ENCODE measurements at places on chromosomes 5 and 9.

- no peak for DNase-seq
Measured at GRCh38 chr5:54769072-54769471, 216.3 kb downstream of the ESM1 start.

GRCh38 chr5:32709750-32710549, 1.2 kb upstream of the NPR3 start:
- DNase-seq: peak; percentile 37

DNA sequence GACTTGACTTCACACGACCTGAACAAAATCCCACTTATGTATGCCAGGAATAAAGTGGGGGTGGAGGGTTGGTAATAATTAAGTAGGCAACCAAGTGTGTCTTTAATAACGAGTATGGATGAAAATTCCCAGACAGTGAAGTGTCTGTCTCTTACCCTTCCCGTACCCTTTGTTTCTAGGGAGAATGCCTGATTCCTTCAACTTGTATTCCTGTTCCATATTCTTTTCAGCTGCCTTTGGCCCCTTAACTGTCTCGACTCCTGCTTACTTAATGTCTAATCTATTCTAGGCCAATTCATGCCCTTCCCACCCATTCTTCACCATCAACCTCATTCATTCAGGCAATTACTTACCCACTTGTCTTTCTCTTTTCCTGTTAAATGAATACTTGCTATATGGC, 380.5 kb downstream of the RAB3C start:
- no peak for DNase-seq

DNA sequence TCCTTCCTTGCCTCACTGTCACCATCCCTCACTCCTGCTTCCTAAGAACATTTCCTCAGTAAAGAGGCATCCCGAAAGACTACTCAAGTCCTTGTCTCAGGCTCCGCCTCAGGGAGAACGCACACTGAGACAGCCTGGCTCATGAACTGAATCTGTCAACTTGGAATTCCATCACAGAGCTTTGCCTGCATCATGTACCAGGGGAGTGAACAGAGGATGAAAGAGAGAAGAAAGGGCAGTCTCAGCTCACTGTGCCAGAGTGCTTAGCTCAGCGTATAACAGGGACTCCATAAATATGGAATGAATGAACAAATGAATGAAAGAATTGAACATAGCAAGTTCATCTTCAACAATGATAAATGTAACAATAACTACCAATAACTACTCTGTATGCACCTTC, 68.7 kb upstream of the SLC1A3 start:
- DNase-seq: no peak

- no peak for DNase-seq
Measured at GRCh38 chr5:6431214-6432195, 17.2 kb upstream of the UBE2QL1 start.

GRCh38 chr9:2180154-2180553, 165.0 kb downstream of the SMARCA2 start:
- no peak for DNase-seq

GRCh38 chr5:165630261-165630778, 2124.9 kb downstream of the MAT2B start:
- peak; percentile 81 for DNase-seq

DNA sequence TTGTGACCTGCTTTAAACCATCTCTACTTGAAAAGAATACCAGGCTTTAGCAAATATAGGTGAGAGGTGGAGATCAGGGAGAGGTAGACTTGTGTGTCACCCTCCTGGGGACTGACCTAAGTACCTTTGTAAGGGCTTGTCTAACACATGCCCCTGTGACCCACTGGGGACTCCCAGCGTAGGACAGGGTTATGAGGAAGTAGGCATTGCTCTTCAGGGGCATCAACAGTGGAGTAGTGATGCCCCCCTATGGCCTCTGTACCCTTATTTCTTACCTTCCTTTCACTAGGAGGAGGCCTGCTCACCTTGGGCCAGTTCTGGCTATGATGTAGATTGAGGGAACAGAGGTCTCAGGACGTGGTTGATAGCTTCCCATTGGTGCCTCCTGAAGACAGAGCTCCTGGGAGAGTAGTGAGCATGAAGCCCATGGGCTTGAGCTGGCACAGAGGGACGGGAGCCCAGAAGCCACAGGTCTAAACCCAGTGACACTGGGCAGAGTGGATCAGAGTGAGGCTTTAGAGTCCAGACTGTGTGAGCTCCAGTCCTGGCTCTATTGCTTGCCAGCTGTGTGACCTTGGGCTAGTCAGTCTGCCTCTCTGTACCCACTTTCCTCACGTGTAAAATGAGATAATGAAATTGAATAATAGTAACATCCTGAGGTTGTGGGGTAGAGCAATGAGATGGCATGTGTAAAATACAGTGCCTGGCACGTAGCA, 191.7 kb downstream of the AOPEP start:
- DNase-seq: no peak

DNA sequence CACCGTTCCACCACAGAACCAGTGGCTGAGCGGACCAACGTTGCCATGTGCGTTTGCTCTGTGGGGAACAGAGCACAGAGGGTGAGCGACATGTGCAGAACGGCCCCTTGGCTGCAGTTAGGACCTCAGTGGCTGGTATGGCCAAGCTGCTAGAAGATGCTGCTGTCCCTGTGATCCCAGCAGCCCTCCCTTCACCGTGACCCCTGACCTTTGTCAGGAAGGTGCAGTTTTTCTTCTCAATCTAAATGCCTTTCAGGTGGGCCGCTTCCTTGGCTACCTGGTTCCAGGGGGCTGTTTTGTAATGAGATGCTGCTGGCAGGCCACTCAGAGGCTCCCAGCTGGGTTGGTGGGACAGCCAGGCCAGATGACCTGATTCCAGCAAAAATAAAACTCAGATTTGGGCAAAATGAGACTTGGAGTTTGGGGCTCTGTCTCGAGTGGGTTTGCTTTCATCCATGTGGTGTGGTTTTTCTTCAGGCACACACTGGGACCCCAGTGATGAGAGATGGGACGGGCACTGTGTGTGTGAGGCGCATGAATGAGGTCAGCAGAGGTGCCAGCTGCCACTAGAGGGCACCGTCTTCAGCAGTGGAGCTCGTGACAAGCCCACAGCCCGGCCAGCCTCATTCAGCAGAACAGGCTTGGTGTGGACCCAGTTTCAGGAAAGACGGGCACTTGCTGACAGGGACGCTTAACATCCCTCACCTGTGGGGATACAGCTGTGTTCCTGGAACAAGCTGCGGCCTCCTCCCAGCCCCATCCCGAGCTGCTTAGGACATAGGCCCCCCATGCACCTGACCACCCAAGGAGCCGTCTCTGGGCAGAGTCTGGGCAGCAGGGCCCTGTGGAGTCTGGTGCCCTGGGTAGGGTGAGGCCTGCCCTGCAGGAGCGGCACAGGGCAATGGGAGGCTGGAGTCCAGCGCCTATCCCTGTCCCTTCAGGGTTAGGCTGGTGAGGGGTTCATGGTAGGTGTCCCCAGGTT, 4.1 kb downstream of the MRPS2 start:
- peak; percentile 36 for DNase-seq

DNA sequence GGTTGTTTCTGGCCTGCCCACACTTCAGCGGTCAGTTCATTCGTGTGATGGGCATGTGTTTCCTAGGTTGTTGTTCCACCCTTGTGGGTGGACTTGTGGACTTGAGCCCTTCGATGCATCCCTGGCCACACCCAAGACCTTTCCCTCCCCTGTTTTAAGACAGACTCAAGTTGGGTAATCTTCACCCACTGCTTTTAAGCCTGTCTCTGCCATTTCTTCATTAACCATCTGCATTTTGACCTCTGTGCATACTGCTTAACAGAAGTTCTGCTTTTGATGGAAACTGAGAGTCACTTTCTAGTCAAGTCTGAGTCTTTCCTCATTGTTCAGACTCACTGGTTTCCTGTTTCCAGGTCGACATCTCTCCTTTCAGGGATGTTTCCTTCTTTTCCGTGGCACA, 233.7 kb downstream of the ARHGEF28 start:
- DNase-seq: no peak

GRCh38 chr5:113866763-113867162, 353.3 kb downstream of the YTHDC2 start:
- DNase-seq: no peak

DNA sequence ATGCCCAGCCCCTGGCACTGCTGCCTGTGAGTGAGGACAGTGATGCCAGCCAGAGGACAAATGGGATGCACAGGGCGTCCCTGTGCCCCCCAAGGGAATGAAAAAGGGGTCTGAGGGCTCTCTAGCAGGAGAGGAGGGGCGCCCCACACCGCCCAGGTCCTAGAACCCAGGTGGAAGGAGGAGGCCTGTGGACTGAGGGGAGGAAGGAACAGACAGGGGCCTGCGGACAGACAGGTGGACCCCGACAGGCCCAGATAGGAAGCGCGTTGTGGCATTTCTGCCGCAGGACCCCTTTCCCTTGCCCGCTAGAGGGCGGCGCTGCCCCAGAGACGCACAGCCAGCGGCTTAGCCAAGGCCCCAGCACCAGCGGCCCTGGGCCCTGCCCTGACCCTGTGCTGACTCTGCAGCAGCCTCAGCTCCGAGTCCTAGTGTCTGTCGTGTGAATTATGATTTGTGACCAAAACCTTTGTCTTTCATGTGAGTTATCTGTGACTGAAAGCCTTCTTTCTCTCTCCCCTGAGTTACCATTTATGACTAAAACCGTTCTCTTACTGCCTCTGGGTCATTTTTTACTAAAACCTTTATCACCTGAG, 30.7 kb downstream of the TRIP13 start:
- DNase-seq: peak; percentile 71

DNA sequence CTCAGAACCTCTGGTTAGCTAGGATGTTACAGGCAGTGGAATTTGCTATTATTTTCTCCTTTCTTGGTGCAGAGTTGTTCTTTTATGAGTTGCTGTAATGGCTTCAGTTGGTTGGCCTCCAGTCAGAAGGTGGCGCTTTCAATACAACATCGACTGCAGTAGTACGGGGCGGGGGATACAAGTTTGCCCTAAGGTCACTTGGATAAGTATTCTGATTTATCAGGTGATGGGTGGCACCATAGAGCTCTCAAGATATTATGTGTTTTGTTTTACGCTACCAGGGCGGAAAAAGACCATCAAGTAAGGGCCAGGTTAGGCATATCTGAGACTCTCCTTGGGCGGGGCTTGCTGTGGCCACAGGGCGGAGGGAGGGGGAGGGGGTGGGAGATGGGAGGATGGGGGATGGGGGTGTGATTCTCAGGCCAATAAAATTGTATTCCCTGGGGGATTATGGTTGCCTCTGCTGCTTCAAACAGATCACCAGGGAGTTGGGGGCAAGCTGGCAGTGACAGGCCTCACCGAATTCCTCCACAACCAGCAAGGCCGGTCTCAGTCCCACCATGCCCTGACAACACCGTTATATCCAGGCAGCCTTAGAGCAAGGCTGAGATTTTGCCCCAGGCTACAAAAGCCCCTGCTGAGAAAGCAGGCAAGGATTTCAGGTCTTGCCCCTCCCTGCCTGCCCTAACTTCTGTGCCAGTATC, 15.9 kb upstream of the RNF38 start:
- DNase-seq: no peak
